ENCODE measurements at places on chromosomes 2 and 18.

GRCh38 chr2:38098421-38099098, 22.6 kb upstream of the CYP1B1 start:
- DNase-seq = no peak

DNA sequence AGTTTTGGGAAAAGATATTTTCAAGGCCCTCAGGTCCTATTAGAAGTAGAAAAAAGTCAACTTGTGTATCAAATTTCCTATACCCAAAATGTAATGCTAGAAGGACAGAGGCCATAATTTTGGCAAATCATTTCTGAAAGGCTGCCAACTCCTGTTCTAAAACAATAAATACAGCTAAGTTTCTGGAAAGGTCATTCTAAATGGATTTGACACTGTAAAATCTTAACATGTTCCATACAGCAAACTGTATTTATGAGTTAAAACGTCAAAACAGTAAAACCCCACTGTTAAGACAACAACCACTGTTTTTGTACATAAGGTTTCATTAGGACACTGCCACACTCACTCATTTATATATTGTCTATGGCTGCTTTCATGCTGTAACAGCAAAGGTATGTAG, 9.7 kb downstream of the FAM98A start:
- DNase-seq = no peak

GRCh38 chr2:52034706-52035105, 1002.8 kb upstream of the NRXN1 start:
- no peak for DNase-seq

DNA sequence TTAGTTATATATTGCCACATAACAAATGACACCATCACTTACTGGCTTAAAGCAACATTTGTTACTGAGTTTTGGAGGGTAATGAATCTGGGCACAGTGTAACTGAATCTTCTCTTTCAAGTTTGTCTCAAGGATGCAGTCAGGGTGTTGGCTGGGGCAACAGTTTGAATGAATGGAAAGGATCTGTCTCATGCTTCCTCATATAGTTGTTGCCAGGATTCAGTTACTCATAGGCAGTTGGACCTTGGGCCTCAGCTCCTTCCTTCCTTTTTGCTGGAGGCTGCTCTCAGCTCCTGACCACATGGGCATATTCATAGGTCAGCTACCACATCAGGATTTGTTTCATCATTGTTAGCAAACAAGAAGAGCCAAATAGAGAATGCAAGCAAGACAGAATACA, 466.1 kb upstream of the MC4R start:
- no peak for DNase-seq

DNA sequence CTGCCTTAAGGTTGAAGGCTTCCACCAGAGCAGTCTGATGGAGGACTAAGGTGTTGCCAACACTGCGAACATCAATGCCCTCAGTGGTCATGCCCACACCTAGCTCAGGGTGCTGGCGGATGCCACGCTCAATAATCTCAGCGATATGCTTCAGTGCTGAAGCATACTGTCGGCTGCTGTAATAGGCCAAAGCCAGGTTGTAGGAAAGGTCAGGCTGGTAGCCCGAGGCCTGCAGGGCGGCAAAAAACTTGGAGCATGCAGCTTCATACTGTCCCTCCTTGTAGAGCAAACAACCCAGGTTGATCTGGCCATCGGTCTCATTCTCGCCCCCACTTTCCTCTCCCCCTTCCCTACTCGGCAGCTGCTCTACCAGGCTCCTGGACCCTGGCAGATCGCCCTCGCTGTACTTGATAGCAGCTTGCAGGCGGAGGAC, 159.4 kb downstream of the AGPS start:
- no peak for DNase-seq

- DNase-seq = no peak
These were observed 1.1 kb downstream of the TTL start for GRCh38 chr2:112483042-112483473.

DNA sequence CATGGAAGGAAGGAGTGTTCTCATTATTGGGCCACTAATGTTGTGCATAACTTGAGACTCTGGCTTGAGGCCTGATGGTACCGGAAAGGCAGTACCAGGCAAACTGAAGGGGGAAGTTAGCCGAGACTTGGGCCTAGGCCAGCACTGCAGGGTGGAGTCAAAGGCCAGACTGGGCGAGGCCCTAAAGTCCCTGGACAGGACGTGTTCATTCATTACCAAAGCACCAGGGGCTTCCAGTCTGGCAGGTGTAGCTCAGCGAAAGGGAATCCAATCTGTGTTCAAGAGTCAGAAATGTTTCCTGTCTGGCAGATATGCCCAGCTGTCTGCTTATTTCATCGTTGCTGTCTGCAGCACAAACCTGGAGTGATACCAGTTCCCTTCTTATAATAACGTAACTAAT, 4.7 kb upstream of the ITSN2 start:
- DNase-seq = no peak

DNA sequence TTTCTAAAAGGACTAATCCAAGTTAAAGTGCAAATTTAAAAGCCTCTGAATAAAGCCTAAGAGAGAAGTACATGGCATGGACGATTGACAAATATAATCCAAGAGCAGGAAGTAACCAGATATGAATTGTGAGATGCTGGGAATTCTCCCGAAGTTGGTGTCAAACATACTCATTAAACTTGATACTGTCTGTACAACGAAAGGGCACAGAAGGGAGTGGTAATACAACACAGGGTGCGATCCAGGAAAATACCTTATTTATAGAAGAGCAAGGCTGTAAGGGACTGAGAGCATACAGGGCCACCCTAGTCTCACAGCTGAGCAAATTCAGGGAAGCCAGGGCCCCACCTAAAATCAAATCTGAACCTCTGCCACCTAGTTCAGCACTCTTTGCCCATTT, 41.6 kb downstream of the SEMA4F start:
- no peak for DNase-seq

DNA sequence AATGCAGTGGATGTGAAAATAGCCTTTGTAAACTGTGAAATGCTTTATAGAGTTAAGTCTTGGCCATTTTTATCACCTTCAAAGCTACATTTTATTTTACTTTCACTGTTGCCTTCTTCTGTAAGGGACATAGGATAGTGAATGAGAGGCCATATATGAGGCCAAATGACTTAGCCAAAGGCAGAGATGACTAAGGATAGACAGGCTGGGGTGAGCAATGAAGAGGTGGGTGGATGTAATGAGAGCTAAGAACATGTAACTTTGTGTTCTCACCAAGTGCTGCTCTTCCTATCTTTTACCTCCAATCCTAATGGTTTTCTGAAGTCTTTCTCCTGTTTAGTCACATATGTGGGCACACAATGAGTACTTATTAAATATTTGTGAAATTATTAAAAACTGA, 101.9 kb downstream of the MBD5 start:
- no peak for DNase-seq

GRCh38 chr2:101387151-101387834, at the start of gene CREG2:
Gene CREG2, minus strand, starts transcription at chr2:101387503. Its CDS starts 46 bp downstream, at chr2:101387457.
- DNase-seq = peak; percentile 65

- no peak for DNase-seq
These were observed 56.2 kb downstream of the GALNT14 start for GRCh38 chr2:31082002-31082401.

- DNase-seq = no peak
These were observed 618.6 kb downstream of the ZEB2 start for GRCh38 chr2:143901185-143901842.

- DNase-seq = no peak
These were observed 109.0 kb upstream of the SLC35G4 start for GRCh38 chr18:11500153-11501122.

- no peak for DNase-seq
These were observed 66.7 kb upstream of the HAAO start for GRCh38 chr2:42859006-42859552.

GRCh38 chr18:9750606-9751304, 42.7 kb downstream of the RAB31 start:
- no peak for DNase-seq

DNA sequence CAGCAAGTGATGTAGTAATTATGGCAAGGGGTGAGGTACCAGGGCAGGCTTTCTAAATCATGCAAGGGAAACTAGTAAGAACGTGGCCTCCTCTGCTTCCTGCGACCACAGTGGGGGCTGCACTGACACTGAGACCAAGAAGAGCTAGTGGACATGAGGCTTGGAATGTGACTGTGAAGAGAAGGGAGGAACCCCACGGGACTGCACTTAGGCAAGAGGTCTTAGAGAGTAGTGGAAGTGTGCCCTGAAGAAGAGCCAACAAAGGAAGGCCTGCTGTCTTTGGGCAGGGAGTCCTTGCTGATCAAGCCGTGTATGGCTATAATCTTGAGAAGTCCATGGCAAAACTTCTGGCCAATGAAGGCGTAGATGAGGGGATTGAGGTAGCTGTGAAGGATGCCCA, 8.9 kb upstream of the RUFY4 start:
- no peak for DNase-seq

DNA sequence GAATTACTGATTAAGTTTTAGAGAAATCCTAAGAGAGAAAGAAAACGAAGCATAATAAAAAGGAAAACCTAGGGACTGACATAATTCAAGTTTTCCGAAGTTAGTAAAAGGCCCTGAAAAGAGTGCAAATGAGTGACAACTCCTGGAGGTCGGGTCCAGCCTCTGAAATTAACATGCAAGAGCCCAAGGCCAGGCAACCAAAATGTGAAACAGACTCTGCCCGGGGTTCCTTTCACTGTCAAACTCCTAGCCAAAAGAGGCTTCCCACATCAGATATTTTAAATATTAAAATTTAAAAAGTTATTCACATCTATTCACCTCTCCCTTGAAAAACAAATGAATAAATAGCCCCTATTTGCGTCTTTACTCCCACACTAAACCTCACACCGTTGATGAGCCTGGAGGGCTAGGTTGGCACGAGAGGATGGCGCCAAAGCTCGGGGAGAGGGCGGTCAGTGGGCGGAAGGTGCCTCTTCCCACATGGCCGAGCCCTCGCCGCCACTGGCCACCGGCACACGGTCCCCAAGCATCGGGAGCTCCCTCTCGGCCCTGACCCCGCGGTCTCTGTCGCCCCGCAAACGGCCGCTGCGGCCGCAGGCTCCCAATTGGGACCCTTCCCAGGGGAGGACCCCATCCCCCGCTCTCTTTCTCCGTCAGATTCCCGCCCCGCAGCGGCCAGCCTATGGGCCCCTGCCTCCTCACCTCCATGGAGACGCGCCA, 630 bp downstream of the PPM1G start:
- DNase-seq = no peak

DNA sequence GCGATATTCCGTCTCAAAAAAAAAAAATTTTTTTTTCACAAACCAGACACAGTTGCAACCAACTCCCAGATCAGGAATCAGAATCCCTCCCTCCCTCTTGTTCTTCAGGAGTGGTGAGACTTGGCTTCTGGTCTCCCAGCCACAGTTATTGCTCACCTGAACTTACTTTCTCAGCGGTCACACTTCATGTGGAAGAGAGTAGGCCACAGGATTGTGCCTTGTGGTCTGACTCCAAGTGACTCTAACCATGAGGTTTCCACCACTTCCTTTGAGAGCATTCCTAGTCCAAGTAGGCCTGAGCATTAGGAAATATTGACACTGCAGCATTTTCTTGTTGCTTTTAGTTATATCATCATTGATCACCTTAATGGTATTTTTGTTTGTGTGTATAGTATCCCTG, 12.1 kb downstream of the FMNL2 start:
- DNase-seq = no peak

GRCh38 chr18:7224198-7224597, 6.7 kb upstream of the LRRC30 start:
- no peak for DNase-seq

DNA sequence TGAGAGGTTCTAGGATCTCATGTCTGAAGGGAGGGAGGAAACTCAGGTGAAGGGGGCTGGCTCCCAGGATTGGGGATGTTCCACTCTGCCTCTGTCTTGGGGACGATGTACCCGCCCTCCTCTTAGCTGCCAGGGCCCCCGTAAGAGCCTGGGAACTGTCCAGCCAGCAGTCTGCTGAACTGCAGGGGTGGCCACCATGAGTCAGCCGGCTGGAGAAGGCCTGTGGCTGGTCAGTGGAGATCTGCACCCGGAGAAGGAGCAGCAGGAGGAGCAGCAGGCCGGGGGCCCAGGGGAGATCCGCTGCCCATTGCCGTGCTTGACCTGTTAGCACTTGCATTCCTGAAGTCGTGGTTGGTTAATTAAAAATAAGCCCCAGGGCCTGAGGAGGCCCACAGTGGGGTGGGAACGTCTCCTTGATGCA, 180.3 kb downstream of the TFCP2L1 start:
- no peak for DNase-seq

- no peak for DNase-seq
These were observed 3.4 kb downstream of the SGPP2 start for GRCh38 chr2:222427646-222428301.

- no peak for DNase-seq
These were observed 236.5 kb downstream of the NDUFA10 start for GRCh38 chr2:239788576-239789098.

GRCh38 chr2:39266139-39266805, 22.5 kb upstream of the CDKL4 start:
- DNase-seq = no peak

GRCh38 chr2:86468162-86469033, 27.2 kb downstream of the KDM3A start:
- DNase-seq = no peak

DNA sequence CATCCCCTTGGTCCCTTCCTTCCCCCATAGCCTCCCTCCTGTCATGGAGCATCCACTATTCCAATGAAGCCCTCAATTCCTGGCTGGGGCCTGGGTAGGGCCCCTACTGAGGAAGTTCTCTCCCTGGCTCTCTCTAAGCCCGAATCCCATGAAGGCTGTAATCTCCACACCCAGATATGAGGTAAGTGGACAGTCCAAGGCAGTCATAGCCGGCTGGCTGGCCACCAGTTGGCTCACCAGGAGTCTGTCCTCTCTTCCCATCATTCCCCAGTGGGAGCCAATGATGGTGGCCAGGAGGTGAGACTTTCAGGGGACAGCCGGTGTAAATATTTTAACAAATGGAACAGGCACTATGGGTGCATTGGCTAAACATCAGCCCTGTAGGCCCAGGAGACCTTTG, 6.8 kb upstream of the TAF1B start:
- no peak for DNase-seq

DNA sequence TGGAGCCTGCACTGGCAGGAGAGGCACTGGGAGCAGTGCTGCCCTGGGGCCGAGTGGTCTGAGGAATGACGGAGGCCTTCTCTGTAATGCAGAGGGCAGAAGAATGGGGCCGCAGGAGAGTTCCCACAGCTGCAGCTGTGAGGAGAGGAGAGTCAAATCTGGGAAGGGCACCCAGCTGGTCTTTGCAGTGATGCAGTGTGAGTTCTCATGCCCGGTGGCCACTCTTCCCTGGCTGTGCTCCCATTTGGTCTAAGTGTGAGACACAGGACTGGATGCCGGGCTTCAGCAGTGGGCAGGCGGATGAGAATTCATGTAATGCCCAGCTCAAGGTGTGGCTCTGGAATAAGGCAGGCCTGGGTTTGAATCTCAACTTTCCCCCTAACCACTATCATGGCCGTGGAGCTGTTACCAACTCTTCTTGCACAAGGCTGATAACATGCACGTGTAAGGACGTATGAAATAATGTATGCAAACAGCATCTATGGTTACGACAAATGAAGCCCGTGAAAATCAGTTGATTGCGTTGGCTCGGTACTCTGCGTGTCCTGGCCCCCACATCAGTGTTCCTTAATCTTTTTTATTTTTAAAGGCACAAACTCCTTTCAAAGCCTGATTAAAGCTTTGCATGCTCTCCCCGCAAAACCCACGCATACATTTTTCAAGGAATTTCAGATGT, 71.6 kb downstream of the ACKR3 start:
- no peak for DNase-seq
